MM.1S (cell line): ENCODE measurements at places on chromosomes 6 and 20.

- H3K27ac ChIP-seq: no peak overlapping the region
- no peak overlapping the region for H3K4me3 ChIP-seq
These were observed 7.4 kb downstream of the EPM2A start for GRCh38 chr6:145727817-145728388.

DNA sequence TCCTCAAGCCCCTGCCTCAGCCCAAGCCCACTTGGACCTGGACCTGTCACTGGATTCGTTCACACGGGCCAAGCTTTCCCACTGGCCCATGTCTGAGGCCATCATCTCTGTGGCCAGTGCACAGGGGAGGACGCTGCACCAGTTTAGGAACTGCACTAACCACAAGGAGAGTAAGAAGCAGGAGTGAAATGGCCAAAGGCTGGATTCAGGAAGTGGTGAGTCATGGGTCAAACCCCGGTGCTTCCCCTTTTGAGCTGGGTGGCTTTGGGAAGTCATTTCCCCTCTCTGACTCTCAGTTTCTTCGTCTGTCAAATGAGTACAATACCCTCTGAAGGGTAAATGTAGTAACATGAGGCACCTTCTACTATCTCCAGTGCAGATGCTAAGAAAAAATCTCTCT, 87.9 kb downstream of the CD40 start:
- peaks cover 12% of the 10 kb centered on the region for H3K4me1 ChIP-seq
- H3K27me3 ChIP-seq: peaks cover 70% of the 10 kb centered on the region
- no peaks in the 10 kb centered on the region for H3K36me3 ChIP-seq
- no peak for DNase-seq
- H3K4me3 ChIP-seq: no peak overlapping the region
- H3K27ac ChIP-seq: no peak overlapping the region

DNA sequence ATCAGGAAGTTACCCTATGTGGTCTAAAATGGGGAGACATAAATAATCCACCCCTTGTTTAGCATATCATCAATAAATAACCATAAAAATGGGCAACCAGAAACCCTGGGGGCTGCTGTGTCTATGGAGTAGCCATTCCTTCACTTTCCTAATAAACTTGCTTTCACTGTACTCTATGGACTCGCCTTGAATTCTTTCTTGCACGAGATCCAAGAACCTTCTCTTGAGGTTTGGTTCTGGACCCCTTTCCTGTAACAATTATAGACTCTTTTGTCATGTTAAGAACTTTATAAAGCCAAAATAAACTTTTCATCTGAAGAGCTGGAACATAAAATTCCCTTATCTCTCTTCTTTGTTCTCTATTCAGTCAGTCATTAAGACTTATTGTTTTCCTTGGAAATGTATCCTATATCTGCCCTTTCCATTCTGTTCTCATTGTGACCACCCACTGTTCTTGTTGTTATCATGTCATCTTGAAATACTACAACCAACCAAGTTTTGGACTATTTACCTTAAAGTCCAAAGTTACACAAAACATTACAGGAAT, 29.3 kb upstream of the ZBTB24 start:
- H3K4me1 ChIP-seq: peaks cover 7% of the 10 kb centered on the region; the same call in 1 of the 2 replicates
- no peak overlapping the region for H3K27ac ChIP-seq
- H3K27me3 ChIP-seq: no peaks in the 10 kb centered on the region
- no peak for DNase-seq
- H3K36me3 ChIP-seq: no peaks in the 10 kb centered on the region

DNA sequence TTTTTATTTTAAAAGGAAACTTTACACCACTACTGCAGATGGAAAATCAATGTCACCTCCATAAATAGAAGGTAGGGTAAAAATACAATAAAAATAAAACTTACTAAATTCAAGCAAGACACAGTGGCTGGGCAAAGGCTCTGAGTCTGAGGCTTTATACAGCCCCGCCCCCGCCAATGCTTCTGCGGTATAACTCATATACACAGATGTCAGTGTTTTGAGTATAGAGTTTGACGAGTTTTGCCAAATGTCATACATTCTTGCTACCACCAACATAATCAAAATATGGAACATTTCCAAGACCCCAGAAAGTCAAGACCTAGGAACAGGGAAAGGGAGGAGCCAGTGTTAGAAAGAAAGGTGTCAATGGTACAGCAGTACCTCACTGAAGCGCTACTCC, 12.8 kb downstream of the NFATC2 start:
- no peaks in the 10 kb centered on the region for H3K36me3 ChIP-seq
- no peak overlapping the region for H3K4me3 ChIP-seq

- H3K27me3 ChIP-seq: no peaks in the 10 kb centered on the region
- H3K4me1 ChIP-seq: peaks cover 5% of the 10 kb centered on the region
- H3K27ac ChIP-seq: no peak overlapping the region
These were observed 41.2 kb downstream of the CDC5L start for GRCh38 chr6:44428682-44429081.

DNA sequence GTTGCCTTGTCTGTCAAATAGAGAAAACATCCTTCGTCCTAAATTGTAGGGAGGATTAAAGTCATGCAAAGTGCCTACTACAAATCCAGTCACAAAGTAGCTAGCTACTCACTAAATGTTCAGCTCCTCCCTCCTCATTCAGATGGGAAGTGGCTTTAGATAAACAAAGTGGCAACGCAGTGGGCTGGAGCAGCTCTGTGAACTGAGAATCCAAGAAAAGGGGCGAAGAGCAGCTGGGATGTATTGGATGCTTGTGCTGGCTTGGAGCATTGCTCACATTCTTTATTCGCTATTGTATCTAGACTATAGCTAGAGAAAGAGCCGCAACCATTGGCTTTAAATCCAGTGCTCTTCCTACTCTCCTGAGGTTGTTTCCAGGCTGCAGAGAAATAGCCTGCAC, 10.3 kb downstream of the MOG start:
- no peak for DNase-seq
- H3K27ac ChIP-seq: no peak overlapping the region
- no peak overlapping the region for H3K4me3 ChIP-seq
